ENCODE measurements at places on chromosomes 11 and 22.

DNA sequence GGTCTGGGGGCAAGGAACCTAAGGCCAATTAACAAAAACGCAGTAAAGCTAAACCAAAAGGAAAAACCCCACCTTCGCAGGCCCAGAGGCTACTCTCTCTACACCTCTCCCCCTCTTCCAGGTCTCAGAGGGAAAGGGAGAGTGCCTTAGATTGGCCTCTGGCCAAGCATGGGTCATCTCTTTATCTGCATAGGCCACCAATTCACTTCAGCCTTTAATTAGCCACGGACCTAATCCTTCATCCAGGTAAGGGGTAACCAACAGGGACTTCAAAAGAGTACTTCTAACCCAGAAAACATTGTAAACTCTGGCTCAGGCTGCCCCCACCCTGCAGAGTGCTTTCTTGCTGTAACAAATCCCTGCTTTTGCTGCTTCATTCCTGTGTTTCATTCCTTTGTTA, 9.4 kb downstream of the VSTM5 start:
- DNase-seq, result no peak

- DNase-seq, result no peak
Measured at GRCh38 chr11:36308577-36308976, 12.5 kb downstream of the PRR5L start.

GRCh38 chr22:46116491-46116958, 33.8 kb upstream of the PPARA start:
- peak; percentile 81 for DNase-seq

- no peak for DNase-seq
Measured at GRCh38 chr11:2996976-2997375, 4.8 kb upstream of the NAP1L4 start.

DNA sequence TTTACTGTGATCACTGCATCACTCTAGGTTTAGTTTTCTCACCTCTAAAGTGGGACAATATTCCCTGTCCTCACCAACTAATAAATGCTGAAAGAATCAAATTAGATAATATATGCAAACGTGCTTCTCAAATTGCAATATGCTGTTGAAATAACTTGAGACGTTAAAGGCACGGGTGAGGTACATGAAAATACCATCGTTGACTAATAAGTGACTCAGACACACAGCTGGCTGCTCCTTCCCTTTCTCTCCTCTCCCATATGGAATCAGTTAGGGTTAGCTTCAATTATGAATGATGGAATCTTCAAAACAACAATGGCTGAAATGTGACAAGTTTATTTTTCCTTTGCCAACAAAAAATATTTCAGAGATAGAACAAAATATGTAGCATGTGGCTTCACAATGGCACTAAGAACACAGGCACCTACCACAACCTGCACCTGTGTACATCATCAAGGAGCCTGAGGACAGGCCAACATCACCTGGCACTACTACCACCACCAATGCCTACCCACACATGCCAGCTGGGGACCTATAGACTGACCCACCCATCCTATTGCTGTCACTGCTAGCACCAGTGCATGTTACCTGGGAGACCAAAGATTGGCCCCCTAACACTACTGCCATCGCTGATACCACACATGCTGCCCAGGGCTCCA, 13.7 kb downstream of the GDPD4 start:
- peak; percentile 90 for DNase-seq

DNA sequence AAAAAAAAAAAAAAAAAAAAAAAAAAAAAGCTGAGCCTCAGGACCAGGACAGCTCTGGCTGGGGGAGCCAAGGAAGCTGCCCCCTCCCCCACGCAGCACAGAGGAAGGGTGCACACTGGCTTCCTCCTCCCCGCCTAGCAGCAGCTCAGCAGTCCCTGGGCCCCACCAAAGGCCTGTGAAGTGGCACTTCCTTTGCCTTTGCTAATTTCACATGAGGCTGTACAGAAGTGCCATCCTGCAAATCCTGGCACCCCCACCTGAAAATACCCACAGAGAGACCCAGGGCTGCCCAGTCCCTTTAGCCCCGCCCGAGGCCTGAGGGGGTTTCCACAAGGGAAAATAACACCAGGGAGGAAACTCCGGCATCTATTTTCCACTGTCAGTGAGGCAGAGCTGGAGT, 3.9 kb downstream of the RHOG start:
- no peak for DNase-seq

DNA sequence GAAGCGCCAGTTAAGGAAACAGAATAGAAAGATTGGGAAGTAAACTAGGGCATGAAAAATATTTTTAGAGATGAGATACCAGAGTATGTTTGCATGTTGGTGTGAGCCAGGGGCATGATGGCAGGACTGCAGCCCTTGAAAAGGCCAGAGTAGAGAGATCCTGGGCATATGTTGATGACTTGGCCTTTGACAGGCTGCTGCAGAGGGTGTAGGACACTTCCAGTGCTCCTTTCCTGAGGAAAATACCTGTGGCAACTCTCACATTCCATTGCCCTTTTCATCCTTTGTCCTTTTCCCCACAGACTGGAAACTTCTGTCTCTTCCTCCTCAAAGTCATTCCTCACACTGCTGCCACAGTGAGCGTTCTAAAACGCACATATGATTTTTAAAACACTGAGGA, 150.7 kb upstream of the CCDC90B start:
- DNase-seq, result no peak

- no peak for DNase-seq
Measured at GRCh38 chr11:112511911-112512310, 251.3 kb upstream of the PLET1 start.

DNA sequence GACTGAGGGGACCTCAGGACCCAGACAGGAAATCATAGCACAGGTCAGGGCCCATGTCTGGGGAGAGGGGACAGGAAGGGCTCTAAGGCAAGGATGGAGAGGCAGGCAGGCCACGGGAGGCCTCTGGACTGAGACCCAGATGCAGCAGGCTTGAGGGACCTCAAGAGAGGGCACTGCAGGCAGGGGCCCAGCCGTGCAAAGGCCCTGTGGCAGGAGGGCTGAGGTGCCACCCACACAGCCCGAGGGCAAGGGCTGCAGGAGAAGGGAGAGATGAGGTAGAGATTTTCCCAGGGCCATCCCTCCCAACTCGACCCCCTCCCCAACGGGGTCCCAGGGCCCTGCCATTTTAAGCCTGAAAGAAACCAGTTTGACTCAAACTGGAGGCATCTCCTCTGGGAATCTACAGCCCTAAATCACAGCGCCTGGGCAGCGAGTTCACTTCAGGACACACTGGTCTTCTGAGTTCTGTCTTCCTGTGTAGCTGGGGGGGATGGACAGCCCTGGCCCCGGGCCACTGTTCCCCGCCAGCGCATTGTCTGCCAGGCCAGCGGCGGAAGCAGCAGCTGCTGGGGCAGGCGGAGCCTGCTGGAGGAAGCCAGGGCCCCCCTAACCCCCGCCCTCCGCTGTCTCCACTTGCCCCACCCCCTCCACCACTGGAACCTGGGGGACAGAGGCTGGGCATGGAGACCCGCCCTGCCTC, 20.3 kb upstream of the WNT7B start:
- DNase-seq, result peak; percentile 97

GRCh38 chr22:48438800-48439559, 1388.7 kb downstream of the BRD1 start:
- peak; percentile 68 for DNase-seq

- no peak for DNase-seq
Measured at GRCh38 chr11:23100726-23101125, 240.5 kb upstream of the CCDC179 start.

Data from fibroblast of skin of back (primary cell).